ENCODE measurements at places on chromosomes 11 and 22.

- DNase-seq = no peak
These were observed at the start of gene MIAT for GRCh38 chr22:26656891-26657851. Gene MIAT (plus strand): TSS chr22:26657588.

GRCh38 chr22:44488354-44488753, 9.7 kb downstream of the RTL6 start:
- no peak for DNase-seq

- DNase-seq = no peak
These were observed 61.9 kb downstream of the NRXN2 start for GRCh38 chr11:64661146-64661545.

GRCh38 chr11:108944471-108945178, 279.8 kb downstream of the DDX10 start:
- no peak for DNase-seq

- DNase-seq = no peak
These were observed 1.5 kb downstream of the CACNG2 start for GRCh38 chr22:36701965-36702621.

GRCh38 chr11:30533445-30533947, 52.7 kb downstream of the MPPED2 start:
- no peak for DNase-seq

DNA sequence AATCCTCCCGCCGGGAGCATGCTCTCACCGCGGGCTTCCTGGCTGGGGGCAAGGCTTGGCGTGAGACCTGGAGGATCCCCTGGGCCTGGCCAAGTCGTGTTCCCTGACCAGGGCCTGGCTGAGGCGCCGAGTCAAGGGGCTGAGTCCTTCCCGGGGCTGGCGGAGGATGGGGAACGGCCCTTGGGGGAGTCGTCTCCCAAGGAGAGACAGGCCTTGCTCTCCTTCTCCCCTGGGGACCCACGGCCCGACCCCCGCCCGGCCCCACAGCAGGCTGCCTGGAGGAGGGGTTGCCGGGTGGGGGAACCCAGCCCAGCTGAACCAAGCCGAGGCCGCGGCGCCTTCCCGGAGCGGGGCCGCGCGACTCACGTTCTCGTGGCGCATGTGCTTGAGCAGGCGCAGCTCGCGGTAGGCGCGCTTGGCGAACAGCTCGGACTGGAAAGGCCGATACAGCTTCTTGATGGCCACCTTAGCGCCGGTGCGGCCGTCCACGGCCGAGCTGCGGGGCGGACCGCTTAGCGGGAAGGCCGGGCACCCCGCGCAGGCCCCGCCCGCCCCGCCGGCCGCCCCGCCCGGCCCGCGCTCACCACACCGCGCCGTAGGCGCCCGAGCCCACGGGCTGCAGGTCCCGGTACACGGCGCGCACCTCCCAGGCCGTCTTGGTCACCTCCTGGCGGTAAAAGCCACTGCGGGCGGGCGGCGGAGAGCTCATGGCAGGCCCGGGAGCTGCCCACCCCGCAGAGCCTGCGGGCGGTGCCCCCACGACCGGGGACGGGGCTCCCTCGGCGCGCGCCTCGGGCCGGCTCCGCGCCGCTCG, 475 bp downstream of the MAPK12 start:
- no peak for DNase-seq

GRCh38 chr11:111846636-111847035, 24.7 kb downstream of the ALG9 start:
- no peak for DNase-seq

GRCh38 chr11:57499983-57500461, 15.5 kb downstream of the SLC43A1 start:
- no peak for DNase-seq

GRCh38 chr22:40950962-40951794, at the start of gene RBX1:
Gene RBX1 (plus strand): TSS chr22:40951378. CDS start chr22:40951399, 21 bp downstream.
- peak; percentile 97 for DNase-seq

DNA sequence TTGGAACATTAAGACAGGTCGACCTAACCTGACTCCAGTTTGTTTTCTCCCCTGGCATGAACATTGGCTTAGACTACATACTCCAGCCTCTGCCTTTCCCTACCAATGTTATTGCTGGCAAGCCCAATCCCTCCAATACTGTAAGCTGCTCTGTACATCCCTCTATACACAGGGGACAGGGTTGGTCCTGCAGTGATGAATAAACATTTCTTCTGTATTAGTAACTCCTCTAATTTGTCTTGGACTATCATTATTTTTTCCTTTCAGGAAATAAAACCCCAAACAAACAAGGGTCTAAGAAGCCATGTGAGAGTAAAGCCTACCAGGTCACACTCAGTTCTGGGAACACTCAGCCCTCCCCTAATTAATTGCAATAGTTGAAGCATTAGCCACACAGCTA, 35.1 kb upstream of the FJX1 start:
- DNase-seq = no peak

DNA sequence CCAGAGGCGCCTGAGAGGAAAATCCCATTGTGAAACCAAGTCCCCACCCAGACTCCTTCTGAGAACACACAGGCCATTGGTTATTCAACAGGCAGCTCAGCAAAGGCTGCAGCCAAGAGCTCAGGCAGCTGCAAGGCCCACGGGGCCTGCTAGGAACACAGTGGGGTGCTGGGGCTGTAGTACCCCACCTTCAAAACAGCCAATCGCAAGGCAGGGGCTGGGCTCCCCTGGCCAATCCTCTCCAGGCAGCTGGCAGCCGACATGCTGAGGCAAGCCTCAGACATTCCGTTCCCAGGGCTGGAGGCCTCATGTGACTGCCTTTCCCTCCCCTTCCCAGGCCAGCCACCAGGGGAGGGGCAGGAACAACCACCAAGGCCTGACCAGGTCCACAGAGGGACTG, 6.6 kb downstream of the PRODH start:
- DNase-seq = no peak

- DNase-seq = no peak
These were observed 21.8 kb downstream of the TSPAN18 start for GRCh38 chr11:44748606-44749005.

- no peak for DNase-seq
These were observed 400.4 kb downstream of the NTM start for GRCh38 chr11:131770801-131771200.

DNA sequence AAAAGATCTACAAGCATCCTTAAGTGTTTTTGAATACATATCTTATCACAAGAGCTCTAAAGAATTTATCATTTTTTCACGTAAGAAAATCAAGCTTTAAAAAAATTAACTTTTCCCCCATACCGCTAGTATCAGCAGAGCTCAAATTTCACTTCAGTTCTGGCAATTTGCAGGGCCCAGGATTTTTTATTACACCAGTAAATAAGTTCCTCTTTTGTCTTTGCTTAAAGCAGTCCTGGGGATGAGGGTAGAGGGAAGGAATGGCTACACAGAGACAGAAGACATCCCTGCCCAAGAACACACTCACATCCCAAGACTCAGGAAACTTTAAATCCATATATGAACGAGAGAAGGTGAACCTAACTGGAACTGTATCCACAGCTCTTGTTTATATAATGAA, 22.6 kb upstream of the SORL1 start:
- DNase-seq = no peak

GRCh38 chr11:1070594-1071462, 3.8 kb upstream of the MUC2 start:
- DNase-seq = no peak

DNA sequence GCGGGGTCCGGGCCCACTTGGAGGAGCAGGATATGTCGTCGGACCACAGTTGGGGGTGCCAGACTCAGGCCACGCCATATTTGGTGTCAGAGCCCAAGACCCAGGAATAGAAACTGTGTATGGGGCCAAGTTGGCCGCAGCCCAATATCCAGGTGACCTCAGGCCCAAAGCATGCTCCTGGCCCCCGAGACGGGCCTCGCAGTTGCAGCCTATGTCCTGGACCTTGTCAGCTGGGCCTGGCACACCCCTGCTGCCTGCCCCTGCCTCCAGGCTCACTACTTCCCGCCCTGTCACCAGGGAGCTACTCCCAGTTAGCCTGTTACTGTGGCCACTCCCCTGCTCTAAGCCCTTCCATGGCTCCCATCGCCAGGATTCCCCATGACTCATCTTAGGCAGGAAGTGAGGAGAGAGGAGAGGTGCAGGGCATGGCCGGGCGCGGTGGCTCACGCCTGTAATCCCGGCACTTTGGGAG, 23.1 kb downstream of the A4GALT start:
- DNase-seq = no peak

DNA sequence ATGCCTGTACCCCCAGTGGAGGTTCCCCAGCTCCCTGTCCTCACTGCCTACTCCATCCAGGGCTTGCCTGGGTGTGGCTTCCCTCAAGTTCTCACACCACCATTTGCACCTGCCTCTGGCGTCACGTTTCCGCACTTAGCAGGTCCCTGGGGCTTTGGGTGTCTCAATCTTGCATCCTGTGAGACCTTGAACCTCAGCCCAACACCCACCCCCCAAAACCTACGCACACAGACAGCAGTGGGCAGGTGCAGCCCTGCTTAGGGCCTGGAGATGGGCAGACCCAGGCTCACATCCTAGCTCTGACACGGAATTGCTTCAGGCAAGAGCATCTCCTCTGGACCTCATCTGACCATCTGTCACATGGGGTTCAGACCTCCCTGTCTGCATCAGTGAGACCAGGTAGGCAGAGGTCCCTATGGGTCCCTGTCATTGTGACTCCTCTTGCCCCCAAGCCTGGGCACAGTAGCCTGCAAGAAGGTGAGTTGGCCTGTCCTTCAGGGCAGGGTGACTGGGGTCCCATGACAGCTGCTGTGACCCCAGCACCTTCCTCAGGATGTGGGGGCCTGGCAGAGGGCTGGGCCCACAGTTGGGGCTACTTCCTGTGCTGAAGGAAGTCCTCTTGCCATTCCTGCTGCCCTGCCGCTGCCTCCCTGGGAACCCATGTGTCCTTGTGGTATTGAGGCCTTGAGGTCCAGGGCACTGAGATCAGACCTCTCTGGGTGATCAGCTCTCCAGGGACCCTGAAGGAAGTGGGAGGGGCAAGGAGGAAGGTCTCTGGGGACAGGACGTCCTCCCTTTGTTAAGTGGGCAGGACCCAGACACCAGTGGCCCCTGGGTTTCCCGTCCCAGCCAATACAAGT, 2.0 kb downstream of the SIPA1 start:
- no peak for DNase-seq

DNA sequence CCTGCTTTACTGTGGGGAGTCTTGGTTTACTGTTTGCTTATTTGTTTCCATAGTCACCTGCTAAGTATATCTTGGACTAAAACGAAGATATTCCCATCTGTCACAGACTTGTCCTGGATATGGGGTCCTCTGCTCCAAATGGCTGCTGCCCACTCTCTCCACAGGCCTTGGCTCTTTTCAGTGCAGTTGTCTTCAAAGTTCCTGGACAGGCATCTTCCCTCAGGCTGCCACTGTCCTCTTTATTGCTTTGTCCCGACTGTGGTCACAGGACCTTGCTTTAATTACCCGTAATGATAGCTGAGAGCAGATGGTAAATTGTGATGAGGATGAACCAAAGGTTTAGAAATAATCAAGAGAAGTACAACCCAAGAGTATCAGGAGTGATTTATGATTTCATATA, 713.9 kb upstream of the CCDC179 start:
- no peak for DNase-seq

DNA sequence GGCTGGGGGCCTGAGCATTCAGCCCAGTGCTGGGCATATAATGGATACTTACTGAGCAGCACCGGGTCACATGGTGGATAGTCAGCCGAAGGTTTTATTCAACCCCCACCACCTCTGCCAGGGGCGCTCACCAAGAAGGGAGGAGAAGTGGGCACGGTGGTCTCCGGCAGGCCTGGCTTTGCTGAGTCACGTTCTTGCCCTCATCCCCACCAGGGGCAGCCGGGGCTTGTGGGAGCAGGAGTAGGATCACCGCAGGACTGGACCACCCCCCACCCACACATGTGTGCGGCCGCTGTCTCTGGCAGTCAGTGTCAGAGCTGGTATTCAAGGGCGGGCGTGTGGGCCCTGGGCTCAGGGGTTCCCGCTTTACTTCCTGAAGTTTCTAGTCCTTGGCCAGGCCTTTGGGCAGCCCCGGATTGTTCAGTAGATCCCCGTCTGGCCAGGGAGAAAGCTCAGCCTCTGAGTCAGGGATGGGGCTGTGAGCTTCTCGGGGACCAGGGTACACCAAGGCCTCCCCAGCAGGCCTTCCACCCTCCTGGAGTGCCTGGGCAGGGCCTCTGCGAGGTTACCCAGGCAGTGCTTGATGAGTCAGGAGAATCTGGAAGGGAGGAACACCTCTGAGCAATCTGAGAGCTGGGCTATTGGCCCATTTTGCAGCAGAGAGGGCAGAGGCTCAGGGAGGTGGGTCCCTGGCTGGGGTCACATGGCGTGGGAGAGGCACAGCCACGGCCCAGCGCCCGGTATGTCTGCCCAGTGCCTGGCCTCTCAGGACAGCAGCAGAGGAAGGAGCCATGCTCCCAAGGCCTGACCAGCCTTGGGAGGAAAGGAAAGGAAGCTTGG, 60.6 kb downstream of the RTL6 start:
- DNase-seq = no peak

GRCh38 chr11:37107831-37108230, 509.8 kb upstream of the RAG2 start:
- no peak for DNase-seq

GRCh38 chr11:13705710-13706109, 37.2 kb downstream of the FAR1 start:
- DNase-seq = no peak

DNA sequence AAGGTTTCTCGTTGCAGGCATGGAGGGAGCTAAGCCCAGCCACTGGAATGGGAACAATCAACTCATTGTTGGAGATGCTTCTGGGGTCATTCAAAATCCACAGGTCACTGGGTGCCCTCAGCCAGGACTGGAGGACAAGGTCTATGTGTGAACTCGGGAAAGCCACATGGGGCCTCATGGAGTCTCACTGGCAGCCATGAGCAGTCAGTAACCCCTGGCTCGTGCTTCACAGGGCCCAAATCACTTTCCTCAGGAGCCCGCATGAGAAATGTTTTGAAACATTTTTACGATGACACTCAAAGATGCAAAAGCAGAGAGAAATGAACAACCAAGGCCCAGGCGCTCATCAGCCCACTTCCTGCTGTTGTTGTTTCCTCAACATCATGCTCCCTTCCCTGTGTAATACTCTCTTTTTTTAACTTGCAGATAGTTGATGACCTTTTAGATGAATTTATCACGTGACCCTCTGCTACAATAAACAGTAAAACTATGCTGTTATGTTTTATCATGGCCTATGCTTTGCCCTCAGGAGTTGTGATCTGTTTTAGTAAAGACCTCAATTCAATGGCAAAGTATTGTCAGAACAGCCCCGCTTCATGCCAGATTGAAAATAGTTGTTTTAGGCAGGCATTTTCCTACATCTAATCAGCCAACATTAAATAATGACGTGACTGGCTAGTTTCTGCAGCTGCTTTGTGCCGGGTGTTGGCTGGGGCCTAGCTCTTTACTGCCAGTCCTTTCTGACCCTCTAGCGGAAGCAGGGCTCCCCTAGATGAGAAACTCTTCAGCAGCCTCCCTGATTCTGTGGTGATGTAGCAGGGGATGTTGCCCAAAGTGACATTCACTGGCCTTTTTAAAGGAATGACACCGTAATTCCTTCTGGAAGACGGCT, 39.7 kb downstream of the ADAMTS15 start:
- no peak for DNase-seq

GRCh38 chr11:45885921-45886721, 670 bp downstream of the MAPK8IP1 start:
- no peak for DNase-seq
